ENCODE measurements at places on chromosomes 3 and 15.

GRCh38 chr3:128273109-128273840 is 120.0 kb downstream of the EEFSEC start:
- no peak for DNase-seq

- peak; percentile 2 for DNase-seq
Measured at GRCh38 chr3:126535636-126536035, 11.7 kb downstream of the CHST13 start.

GRCh38 chr3:14460342-14461005 is 58.1 kb downstream of the SLC6A6 start:
- no peak for DNase-seq

- no peak for DNase-seq
Measured at GRCh38 chr15:63368503-63368902, 13.1 kb downstream of the CA12 start.

DNA sequence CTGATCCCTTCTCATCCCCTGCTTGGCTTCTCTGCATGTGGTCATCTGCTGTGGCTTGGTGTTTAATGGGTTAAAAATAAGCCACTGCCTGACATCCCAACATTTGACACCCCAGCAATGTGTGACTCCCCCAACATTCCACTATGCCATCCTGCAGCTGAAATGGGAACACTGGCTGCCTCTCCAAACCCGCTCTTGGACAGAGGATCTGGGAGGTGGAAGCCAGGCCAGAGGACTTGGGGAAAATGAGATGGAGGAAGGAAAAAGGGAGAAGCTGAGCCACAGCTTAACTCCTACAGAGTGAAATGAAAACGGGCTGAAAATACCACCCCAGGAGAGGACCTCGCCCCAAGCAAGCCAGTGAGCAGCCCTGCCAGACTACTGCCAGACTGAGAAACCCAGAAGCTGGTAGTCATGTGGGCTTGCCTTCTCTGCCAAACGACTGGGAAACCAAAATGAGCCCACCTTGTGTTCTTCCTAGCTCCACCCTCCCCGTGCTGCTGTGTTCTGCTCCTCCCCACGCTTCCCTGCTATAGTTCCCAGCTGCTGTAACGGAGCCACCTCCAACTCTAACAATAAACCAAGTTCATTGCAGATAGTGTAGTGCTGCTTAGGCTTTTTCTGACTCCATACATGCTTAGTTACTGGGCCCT is 13.7 kb downstream of the MAP1A start:
- DNase-seq: no peak

GRCh38 chr3:153162513-153163392 is 727 bp downstream of the RAP2B start:
- no peak for DNase-seq

- DNase-seq: no peak
Measured at GRCh38 chr15:93031103-93031464, 57.9 kb downstream of the RGMA start.

GRCh38 chr3:144244662-144245061 is 273.0 kb downstream of the DIPK2A start:
- no peak for DNase-seq

DNA sequence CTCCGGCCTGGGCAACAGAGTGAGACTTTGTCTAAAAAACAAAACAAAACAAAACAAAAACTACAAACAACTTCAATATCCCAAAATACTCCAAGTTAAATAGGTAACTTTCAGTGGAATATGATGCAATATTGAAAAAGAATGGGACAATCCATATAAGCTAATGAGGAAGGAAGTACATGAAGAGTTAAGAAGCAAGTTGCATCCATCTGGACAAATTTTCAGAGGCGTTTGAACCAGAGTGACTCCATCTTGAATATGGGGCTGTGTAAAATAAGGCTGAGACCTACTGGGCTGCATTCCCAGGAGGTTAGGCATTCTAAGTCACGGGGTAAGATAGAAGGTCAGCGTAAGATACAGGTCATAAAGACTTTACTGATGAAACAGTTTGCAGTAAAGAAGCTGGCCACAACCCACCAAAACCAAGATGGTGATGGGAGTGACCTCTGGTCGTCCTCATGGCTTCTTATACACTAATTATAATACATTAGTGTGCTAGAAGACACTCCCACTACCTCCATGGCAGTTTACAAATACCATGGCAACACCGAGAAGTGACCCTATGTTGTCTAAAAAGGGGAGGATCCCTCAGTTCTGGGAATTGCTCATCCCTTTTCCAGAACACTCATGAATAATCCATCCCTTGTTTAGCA is 58.1 kb upstream of the LCTL start:
- no peak for DNase-seq

DNA sequence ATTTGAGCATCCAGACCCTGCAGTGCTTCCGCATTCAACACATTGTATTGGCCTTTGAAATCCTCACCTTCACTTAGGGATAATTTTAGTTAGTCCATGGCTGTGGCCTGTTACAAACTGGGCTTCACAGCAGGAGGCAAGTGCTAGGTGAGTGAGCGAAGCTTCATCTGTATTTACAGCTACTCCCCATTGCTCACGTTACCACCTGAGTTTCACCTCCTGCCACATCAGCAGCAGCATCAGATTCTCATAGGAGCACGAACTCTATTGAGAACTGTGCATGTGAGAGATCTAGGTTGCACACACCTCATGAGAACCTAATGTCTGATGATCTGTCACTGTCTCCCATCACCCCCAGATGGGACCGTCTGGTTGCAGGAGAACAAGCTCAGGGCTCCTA is 222.1 kb upstream of the NR2F2 start:
- no peak for DNase-seq

- DNase-seq: no peak
Measured at GRCh38 chr15:64558460-64559179, 98.2 kb downstream of the ZNF609 start.

DNA sequence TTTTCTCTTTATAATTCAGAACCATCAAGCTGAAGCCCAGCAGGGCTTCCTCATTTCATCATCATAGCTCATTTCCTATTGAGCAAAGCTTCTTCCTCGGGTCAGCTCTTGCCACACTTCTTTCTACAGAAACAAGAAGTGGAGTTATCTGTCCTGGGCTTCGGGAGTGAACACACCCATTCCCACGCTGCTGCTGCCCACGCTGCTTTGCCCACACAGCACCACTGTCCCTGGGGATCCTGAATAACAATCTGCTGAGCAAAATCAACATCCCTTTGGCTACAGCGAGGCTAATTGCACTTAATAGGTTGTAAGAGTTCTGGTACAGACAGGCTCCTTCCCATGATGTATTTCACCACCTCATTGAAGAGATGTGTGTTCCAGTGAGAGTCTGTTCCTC is 23.7 kb downstream of the CEP19 start:
- DNase-seq: peak; percentile 29

GRCh38 chr15:38528294-38528693 is 36.3 kb downstream of the RASGRP1 start:
- no peak for DNase-seq

GRCh38 chr3:123113889-123114450 is 47.1 kb downstream of the PDIA5 start:
- DNase-seq: no peak

- DNase-seq: no peak
Measured at GRCh38 chr15:69305204-69305931, 6.7 kb downstream of the PAQR5 start.

DNA sequence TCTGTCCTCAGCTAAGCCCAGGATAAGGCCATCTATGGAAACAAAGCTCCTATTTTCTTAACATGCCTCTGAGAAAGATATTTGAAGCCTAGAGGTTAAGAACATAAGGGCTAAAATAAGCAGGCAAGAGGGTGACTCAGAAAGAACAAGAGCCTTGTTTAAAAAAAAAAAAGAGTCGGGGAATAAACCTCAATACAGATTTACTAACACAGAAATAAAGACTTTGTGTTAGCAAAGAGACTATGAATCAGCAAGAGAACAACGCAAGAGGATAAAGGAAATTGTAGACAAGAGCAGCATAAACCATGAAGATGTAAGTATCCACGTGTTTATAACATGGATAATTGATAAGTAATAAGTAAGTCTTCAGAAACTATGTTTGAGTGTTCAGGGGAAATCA is 36.0 kb downstream of the RAB27A start:
- no peak for DNase-seq

DNA sequence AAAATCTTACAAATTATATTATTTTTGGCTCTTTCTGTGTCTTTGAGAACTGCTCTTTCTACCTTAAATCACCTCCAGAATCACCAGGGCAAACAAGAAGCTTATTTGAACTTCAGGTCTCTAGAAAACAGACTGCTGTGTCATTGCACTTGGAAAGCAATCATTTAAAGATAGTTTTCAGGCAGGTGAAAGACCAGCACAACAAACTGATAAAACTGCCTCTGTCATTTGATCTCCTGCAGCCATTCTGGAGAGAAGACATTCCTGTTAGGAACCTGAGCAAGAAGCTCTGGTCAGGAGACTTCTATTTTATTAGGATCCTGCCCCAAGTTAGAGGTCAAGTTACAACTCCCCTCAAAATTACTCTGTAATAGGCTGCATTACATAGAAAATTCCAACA is 50.7 kb upstream of the AP4E1 start:
- no peak for DNase-seq

DNA sequence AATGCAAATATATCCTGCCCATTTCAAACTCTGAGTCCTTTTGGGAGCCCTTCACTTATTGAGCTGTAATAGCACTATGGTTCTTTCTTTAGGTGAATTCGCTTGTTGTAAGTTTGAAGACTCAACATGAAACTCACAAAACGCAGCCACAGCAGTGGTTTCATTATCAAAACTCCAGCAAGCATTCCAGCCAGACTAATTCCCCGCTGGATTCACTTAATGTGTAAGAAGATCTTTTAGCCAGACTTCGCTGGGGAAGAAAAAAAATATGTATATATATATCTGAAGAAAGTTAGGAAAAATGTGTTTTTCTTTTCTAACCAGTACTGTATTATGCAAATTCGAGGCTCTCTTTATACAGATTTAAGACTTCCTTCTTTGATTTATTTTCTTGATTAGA is 241.1 kb downstream of the WNT5A start:
- DNase-seq: no peak

GRCh38 chr15:99844150-99844549 is 110.9 kb upstream of the LYSMD4 start:
- no peak for DNase-seq

- no peak for DNase-seq
Measured at GRCh38 chr3:48387634-48388033, 15.6 kb downstream of the FBXW12 start.

- DNase-seq: peak; percentile 28
Measured at GRCh38 chr3:17730318-17730967, 12.0 kb downstream of the TBC1D5 start.

DNA sequence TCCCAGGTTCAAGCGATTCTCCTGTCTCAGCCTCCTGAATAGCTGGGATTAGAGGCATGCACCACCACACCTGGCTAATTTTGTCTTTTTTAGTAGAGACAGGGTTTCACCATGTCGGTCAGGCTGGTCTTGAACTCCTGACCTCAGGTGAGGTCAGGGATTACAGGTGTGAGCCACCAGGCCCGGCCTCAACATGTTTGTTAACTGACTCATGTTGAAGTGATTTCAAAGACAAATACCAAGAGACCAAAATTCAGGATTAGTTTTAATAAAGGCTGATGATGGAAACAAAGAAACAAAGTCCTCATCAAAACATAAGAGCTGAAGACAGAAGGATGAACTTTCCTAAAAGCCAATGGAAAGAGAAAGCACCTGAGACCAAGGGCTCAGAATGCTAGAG is 36.5 kb downstream of the SLC12A6 start:
- no peak for DNase-seq

- no peak for DNase-seq
Measured at GRCh38 chr3:175392653-175393052, 533.5 kb downstream of the NAALADL2 start.

DNA sequence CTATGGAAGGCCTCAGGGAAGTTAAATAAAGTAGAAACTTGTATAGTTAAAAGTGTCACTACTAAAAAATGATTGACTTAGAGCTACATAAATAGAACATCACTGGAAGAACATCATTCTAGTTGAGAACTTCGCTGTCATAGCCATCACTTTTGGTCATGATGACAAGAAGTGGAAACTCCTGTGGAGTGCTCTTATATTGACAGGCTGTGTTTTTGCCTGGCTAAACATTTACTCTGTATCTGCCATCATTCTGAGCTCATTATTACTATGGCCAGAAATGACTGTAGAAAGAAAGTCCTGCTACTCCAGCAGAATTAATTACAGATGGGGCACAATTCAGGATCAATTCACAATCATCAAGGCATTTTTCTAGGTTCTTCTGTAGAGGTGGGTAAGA is 165.1 kb upstream of the GOLIM4 start:
- DNase-seq: no peak

DNA sequence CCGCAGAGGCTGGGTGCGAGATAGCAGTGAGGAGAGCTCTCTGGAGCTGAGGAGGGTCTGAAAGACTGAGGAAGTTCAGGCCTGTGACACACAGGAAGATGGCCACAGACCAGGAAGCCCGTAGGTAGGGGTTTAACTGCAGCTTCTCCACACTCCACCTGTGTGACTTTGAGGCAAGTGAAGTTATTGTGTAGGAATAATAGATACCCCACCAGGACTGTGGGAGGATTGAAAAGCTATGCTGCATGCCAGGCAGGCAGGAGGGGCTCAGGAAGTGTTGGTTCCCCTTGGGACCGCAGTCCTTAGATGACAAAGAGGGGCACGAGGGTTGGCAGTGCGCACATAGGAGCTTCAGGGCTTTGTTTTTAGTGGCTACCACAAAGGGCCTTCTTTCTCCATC is 50.9 kb downstream of the MAGEF1 start:
- no peak for DNase-seq

- no peak for DNase-seq
Measured at GRCh38 chr15:88681610-88682221, 42.9 kb downstream of the ISG20 start.

- no peak for DNase-seq
Measured at GRCh38 chr3:194654443-194654842, 17.5 kb downstream of the LSG1 start.

GRCh38 chr15:69078638-69079037 is 64.1 kb downstream of the NOX5 start:
- no peak for DNase-seq

- no peak for DNase-seq
Measured at GRCh38 chr3:14253022-14253706, 74.5 kb downstream of the LSM3 start.

- DNase-seq: no peak
Measured at GRCh38 chr3:150778793-150779401, 15.9 kb upstream of the SIAH2 start.

GRCh38 chr3:25173606-25174005 is 254.5 kb upstream of the RARB start:
- DNase-seq: no peak
